ENCODE measurements at places on chromosomes 13 and 19. TPM values are rescaled to one million over a fixed set of nuclear protein-coding genes. Genes with fewer than 3 reads are reported as not detected.

GRCh38 chr13:40316301-40316700, 350.1 kb downstream of the FOXO1 start:
- DNase-seq: no peak

DNA sequence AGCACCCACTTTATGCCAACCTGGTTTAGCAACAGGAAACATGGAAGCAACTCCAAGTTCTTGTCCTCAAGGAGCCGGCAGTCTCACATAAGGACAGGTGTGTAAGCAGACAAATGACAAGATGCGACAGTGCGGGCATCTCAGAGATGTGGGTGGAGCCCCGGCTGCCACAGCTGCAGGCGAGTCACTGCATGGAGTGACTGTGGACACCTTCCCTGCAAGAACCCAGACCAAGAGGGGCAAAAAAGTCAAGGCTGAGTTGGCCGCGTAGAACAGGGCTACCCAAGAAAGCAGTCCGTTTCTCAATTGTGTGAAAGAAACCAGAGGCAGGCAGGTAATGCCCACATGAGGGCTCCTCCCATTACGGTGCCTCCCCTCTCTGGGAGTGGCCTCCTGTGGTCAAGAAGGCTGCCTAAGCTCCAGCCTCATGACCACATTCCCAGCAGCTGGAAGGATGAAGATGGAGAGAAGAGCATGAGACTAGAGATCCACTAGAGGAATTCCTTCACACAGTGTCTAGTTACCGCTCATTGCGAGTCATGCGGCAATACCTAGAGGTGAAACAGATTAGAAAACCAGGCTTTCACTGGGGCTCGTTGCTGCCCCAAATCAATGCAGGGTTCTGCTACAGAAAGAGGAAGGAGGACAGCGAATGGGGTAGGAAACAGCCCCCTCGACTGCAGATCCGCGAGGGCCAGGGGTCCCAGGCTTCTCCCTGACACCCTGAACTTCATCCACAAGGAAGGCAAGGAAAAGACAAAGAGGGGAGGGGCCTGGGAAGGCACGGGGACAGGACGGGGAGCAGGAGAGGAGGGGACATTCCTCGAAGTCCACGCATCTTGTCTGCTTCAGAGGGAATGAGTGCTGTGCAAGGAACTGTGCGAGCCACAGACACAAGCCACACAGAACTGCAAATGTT, 80.2 kb downstream of the SPACA7 start:
- no peak for DNase-seq

- no peak for DNase-seq
Measured at GRCh38 chr13:51229101-51229719, 7.0 kb downstream of the FAM124A start.

GRCh38 chr13:26950546-26950945, 190.0 kb upstream of the GPR12 start:
- DNase-seq: no peak

DNA sequence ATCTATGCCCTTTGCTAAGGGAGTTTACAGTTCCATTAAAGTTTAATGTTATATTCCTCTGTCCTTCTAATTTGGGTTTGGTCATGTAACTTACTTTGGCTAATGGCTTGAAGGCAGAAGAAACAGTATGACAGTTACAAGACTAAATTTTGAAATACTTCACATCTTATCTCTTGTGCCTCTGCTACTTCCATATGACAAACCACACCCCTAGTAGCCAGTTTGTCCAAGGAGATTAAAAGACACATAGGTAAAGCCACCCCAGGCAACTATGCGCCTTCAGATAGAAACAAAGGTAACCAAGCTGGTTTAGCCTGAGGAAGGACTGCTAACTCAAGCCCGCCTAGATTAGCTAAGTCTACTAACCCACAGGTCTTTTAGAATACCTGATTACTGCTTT, 273.4 kb upstream of the MIR17HG start:
- no peak for DNase-seq

The ZNF829 gene
- total RNA-seq: 5.2 TPM

The C19orf81 gene
- total RNA-seq: not detected

The ZNF763 gene
- 3.4 TPM for total RNA-seq
